ENCODE measurements at places on chromosomes 3 and 15.

DNA sequence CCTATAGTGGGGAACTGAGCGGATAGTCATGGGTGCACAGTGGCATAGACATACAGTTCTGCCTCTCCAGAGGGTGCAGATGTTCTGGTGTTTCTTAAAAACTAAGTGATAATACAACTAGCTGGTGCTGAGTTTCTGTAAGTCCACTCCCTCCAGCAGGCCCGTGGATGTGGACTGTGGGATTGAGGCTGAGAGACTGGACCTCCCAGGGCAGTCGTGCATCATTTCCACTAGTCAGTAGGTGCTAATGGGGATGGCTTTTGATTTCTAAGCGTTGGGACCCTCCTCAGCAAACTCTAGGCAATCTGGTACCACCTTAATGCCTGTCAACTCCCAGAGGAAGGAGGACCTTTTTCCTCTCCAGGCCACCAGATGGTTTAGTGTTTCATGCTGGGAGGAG, 27.3 kb upstream of the TIMP4 start:
- DNase-seq: no peak

DNA sequence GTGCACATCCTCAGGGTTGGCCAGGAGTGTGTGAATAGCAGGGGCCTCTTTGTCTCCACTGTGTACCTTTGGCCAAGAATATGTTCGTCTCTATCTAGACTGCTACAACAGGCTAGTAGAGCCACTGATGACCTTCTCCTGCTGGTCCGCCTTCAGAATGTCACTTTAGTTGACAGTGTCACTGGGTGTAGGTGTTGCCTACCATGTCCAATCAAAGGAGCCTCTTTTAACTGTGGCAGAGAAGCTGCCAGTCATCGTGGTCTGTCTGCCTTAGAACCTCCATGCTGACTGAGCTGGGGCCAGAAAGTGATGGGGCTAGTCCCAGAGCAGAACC, 40.1 kb downstream of the OXSR1 start:
- no peak for DNase-seq

DNA sequence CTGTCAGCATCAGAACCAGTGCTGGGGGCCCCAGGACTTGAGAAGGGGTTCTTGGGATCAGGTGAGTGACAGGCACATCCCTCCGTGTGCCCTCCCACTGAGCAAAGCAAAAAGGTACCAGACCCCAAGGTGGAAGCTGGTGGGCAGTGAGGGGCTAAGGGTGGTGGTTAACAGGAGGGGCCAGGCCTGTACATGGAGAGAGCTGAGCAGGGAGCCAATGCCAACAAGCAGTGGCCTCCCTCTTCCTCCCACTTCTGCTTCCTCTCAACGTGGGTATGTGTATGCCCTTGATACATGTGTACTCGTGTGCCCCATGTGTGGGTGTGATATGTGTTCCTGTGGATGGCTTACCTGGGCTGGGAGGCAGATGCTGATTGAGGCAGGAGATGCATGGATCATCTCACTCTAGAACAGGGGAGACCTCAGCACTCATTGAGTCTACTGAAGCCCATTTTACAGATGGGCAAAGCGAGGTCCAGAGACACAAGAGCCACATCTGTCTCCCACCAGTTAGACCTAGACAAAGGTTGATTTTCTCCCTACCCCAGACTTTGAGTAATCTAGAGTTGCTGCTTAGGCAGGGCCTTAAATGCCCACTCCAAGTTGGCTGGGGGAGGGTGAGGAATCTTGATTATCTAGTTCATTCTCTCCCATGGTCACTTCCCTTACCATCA, 945 bp downstream of the VIPR1 start:
- no peak for DNase-seq

DNA sequence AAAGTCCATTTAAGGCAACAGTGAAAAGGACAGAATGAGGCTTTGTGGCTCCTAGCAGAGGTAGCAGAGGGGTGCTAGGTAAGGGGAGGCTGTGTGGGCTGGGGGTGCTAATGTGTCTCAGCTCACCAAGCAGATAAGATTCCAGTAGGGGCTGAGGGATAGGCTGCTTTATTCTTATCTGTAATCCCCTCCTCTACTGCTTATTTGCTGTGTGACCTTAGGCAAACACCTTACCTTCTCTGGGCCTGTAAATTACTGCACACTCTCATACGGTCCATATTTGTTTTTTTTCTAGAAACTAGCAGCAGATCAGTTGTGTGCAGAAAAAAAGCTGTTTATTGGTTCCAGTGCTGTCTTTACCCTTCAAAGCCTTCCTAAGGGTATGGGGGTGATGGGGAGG, 52.8 kb downstream of the SMAD6 start:
- no peak for DNase-seq

- no peak for DNase-seq
These were observed 164.2 kb downstream of the ERC2 start for GRCh38 chr3:56304069-56304468.

DNA sequence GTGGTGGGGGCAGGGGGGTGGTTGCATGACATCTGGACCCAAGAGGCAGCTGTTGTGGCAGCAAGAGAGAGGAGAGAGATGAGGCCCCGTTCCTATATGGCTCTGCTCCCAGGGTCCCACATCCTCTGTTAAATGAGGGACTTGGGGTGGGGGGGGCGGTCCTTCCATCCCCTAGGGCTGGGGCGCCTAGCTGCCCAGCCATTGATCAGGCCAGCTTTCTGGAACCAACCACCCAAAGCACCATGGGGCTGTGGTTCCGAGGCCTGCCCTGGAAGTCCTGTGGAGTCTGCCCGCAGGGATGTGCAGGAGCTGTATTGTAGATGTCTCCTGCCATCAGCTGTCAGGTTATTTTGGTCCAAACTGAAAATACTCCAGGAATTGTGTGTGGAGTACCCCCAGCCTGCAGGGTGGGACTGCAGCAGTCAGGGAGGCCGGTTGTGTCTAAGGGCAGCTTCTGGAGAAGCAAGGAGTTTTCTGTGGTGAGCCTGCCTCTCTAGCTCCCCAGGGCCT, 5.2 kb downstream of the FURIN start:
- DNase-seq: no peak

GRCh38 chr3:177881351-177881750, 654.9 kb upstream of the KCNMB2 start:
- DNase-seq: no peak

DNA sequence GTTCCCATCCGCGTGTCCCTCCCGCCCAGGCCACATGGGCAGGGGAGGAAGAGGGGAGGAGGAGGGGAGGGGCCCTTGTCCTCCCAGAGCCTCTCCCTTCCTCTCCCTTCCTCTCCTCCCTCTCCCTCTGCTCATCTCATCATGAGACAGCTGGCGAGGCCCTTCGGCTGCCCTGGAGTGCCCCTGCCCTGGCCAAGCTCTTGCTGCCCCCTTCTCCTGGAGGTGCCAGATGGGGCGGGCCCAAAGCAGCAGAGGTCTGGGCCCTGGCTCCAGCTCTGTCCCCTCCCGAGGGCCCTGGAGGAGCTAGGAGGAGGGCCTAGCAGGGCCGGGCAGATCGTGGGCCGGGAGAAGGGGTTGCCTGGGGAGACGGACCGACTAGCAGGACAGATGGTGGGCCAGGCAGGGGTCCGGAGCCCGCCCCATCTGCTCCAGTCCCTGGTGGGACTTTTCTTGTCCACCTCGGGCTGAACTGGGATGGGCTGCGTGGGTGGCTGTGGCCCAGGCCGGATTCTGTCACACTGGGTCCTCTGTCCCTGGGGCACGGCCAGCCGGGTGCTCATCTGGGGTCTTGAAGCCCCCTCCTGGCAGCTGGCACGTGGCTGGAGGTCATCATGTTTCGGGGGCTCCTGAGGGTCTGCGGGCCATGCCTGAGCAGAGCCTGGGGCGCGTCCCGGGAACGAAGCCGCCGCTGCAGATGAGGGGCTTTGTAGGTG, 183.4 kb downstream of the GOLGA6L6 start:
- DNase-seq: no peak

DNA sequence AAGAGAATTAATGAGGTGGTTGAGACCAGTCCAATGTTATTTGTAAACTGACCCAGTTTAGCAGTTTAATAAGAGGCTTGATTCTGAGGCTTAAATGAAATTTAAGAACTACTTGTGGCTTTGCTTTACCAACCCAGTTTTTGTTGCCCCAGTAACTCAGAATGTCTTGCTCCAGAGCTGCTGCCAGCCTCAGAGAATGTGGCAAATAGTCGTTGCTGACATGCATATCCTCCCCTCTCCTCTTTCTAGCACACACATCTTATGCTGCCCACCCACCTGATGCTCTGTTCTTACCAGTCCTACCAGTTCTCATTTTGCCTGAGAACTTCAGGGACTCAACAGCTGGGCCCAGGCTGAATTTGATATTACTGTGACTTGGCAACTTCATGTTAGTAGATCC, 92.4 kb upstream of the TSC22D2 start:
- DNase-seq: no peak
